ENCODE measurements at places on chromosomes 3 and 15.

DNA sequence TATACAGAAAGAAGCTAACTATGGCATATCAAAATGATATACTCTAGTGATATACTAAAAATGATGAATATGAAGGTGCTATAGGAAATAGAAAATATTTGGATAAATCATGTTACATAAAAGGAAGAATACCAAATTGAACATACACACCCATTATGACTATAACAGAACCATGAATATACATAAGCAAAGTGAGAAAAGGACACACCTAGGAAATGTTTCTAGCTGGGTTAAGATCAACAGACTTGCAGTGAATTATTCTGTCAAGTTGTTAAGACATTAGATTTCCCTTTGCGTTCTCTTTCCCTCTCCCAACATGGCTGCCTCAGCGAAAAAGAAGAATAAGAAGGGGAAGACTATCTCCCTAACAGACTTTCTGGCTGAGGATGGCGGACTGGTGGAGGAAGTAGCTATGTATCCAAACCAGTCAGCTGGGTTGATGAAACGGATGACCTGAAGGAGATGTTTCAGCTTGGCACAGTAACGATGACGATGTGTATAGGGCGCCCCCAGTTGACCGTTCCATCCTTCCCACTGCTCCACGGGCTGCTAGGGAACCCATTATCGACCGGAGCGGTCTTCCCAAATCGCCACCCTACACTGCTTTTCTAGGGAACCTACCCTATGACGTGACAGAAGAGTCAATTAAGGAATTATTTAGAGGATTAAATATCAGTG is 20.2 kb upstream of the PARP14 start:
- DNase-seq, result no peak

DNA sequence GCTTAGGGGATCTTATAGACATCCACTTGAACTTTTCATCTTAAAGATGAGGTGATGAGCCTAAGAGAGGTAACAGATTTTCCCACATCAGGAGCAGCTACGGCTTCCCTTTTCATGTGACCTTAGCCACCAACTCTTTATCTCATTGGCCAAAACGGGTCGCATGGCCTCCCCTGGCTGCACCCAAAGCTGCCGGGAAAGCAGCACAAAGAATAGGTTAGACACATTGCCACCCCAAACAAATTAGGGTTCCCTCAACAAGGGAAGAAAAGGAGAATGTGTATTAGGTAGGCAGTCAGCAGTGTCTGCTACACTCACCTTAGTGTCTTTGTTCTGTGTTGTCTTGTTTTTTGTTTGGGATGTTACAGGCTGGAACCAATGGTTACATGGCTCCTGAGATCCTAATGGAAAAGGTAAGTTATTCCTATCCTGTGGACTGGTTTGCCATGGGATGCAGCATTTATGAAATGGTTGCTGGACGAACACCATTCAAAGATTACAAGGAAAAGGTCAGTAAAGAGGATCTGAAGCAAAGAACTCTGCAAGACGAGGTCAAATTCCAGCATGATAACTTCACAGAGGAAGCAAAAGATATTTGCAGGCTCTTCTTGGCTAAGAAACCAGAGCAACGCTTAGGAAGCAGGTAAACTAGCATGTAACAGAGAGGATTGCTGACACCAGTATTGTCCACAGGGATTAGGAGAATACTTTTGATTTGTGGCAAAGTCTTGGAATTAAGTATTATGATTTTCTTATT is 44.2 kb downstream of the GRK7 start:
- DNase-seq, result no peak

GRCh38 chr15:50257332-50257731 is 8.2 kb downstream of the HDC start:
- no peak for DNase-seq

- DNase-seq, result no peak
These were observed 17.4 kb upstream of the TXNRD3 start for GRCh38 chr3:126672340-126672739.

GRCh38 chr15:98694161-98694560 is 45.8 kb downstream of the IGF1R start:
- no peak for DNase-seq

- no peak for DNase-seq
These were observed 156.8 kb upstream of the BCL6 start for GRCh38 chr3:187902041-187902471.

DNA sequence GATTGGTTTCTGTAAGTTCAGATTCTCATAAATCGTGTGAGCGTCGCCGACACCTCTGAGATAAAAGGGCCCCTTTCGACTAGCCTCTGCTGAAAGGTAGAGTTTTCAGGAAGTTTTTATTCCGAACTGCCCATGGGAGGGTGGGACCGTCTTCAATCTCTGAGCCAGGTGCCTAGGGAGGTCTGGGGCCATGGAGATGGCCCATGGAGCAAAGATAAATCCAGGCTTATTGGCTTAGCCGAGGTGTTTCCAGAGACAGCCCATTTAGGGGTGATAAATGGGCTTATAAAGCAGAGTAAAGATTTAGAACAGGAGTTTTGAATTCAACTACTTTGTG is 442 bp downstream of the QTRT2 start:
- DNase-seq, result no peak

DNA sequence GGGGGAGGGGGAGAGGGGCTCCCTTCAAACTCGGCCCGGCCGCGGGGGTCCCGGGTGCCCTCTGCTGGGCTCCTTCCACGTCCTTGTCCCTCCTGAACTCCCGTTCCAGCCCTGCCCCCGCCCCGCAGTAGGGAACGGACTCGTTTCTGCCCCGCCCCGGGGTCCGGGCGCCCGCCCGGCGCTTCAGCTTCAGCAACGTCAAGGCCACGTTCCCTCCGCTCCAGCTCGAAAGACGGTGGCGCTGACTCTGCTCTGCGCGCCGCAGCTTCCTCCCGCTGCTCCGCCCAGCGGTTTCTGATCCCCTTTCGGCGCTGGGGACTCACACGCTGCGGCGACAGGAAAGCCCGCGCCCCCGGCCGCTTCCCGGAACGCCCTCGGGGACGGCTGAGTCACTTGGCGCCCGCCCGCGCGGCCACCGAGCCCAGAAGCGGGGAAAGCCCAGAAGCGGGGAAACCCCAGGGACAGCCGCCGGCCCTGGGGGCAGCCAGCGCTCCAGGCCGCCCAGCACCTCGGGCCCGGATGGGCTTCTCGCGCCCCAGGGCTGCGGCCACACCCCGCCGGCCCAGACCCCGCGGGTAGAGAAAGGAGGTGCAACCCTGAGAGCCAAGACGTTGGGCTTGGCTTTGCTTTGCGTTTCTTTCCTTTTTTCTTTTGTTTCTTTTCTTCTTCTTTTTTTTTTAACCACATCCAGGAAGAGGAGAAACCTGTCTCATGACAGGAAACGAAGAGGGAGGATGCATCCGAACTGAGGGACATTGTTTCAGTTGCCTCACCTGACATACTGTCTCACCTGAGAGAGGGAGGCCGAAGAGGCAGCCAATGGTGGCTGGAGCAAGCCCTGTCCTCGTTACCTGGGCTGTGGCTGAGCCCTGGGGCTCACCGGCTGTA is 28.9 kb downstream of the ARHGAP31 start:
- peak; percentile 82 for DNase-seq

- DNase-seq, result no peak
These were observed 50.6 kb upstream of the TBC1D23 start for GRCh38 chr3:100209948-100210771.

GRCh38 chr3:9600597-9600996 is 47.0 kb upstream of the LHFPL4 start:
- DNase-seq, result no peak

GRCh38 chr15:65101411-65101890 is 13.5 kb downstream of the UBAP1L start:
- peak; percentile 20 for DNase-seq

- no peak for DNase-seq
These were observed 104.2 kb upstream of the CLSTN2 start for GRCh38 chr3:139830817-139831216.

DNA sequence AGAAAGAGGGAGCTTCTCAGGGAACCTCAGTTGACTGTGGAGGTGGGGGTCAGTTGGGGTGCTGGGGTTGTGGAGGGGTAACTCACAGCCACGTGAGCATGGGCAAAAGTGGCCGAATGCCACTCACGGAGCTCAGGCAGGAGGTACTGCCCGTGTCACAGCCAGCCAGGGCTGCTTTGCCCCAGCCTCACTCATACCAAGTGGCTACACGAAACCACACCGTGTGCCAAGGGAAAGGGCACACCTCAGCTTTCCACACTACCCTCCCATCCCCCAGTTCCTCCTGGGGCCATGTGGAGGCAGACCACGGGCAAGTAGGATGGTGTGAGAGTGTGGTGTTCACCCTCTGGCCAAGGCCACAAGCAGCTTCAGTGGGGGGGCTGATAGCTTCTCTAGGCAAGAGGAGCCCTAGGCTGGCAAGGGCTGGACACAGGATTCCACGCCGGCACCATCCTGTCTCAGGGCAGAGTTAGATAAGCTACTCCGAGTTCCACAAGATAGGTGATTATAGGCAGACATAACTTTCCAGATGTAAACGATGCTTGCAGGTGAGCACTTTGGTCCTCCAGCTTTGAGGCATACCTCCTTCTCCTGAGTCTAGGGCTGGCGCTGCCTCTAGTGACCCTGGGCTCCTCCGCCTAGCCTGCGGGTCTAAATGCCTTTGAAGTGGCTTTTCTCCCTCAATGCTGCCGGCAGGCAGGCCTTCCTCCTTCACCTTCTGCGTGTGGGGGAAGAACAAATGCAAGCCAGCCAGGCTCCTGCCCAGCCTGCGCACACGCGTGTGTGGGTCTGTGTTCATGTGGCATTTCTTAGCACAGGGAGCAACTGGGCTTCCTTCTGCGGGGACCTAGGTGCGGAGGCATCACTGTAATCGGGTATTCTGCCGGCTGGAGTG is 25.0 kb downstream of the RGMA start:
- DNase-seq, result no peak

- no peak for DNase-seq
These were observed 419.3 kb downstream of the MAGI1 start for GRCh38 chr3:65619451-65619881.

DNA sequence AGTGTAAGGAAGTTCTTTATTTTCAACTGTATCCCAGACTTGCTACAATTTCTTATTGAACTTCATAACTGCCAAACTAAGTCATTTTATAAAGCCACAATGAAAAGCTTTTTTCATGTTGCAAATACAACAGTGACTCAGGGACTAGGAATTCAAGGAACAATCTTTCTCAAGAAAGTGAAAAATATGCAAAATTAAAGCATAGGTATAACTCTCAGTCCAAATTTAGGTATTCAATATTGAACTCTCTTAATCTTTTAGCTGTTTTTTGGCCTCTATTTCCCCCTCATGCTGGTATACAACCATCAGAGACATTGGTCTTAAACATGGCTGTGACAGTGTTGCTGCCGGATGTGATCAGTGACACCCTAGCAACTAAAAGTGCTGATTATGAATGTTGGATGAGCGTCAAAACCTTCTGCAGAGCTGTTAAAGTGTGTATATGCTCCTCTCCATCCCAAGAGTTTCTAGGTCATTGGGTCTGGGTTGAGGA is 476.9 kb downstream of the ZNF385D start:
- DNase-seq, result no peak

DNA sequence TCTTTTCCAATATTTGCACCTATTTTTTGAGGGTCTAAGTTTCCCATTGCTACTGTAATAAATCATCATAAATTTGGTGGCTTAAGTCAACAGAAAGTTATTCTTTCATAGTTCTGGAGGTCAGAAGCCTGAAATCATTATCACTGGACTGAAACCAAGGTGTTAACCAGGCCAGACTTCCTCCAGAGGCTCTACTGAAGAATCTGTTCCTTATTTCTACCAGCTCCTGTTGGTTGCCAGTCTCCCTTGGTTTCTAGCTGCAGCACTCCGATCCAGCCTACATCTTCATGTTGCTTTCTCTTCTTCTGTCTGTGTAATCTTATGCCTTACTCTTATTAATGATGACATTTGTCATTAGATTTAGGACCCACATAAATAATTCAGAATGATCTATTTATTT is 22.0 kb upstream of the ARPP21 start:
- DNase-seq, result no peak

DNA sequence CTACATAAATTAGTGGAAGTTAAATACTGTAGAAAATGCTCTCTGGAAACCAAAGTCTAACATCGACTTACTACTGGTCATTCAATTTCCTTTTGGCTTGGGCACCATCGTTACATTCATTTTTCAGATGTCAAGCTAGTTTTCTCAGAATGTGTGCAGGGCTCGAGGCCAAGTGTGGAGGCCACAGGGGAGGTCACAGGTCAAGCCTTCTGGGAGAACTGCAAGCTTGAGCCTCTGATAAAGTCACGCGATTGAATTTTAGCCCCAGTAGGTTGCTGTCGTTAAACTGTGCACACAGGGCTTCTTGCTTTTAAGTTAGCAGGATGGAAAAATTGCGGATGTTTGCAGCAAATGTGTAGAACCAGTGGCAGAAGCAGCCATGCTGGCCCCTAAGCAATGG is 182.2 kb downstream of the APBA2 start:
- no peak for DNase-seq

- no peak for DNase-seq
These were observed 165.7 kb upstream of the ADAMTS9 start for GRCh38 chr3:64853456-64853855.

GRCh38 chr3:141410408-141410807 is 42.1 kb downstream of the ZBTB38 start:
- DNase-seq, result no peak

- no peak for DNase-seq
These were observed 62.6 kb downstream of the LMLN start for GRCh38 chr3:198022604-198023003.

GRCh38 chr3:126672741-126673140 is 17.8 kb upstream of the TXNRD3 start:
- no peak for DNase-seq

DNA sequence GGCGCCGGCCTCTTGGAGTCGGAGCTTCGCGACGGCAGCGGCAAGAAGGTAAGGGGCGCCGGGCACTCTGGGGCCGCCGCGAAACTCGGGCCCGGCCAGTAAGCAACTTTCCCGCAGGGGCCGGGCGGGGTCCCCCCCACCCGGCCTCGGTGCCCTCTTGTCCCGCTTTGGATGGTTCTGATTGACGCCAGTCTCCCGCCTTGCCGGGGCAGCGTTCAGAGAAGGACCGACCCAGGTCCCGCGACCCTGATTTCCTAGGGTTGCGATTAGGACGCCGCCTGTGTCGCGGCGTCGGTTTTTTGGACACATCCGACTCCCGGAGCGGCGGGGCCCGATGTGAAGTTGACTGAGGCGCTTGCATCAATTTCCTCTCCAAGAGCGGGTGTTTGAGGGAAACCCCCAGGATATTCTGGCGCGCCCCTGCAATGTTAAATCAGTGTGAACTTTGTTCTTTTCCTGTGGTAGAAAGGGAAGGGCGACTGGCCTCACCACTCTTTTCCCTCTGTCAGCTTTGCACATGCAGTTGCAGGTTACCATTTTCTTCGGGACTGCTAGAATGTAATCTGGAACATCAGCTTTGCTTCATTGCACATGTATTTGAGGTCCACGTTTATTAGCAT is 755 bp downstream of the PDE8A start:
- peak; percentile 19 for DNase-seq

All from stimulated activated CD8-positive, alpha-beta memory T cell treated with anti-CD3 and anti-CD28 coated beads, Interleukin-15, amount 100 ng/mL, for 24 hours (primary cell).